Ureter (tissue), 1 donor: ENCODE measurements at places on chromosomes 6 and 20. TPM values are rescaled to one million over a fixed set of nuclear protein-coding genes. Genes with fewer than 3 reads are reported as not detected.

KIAA1755 gene
- 3.9 TPM for total RNA-seq

GRCh38 chr6:119384444-119384843, 34.9 kb upstream of the MAN1A1 start:
- no peak for DNase-seq

DNA sequence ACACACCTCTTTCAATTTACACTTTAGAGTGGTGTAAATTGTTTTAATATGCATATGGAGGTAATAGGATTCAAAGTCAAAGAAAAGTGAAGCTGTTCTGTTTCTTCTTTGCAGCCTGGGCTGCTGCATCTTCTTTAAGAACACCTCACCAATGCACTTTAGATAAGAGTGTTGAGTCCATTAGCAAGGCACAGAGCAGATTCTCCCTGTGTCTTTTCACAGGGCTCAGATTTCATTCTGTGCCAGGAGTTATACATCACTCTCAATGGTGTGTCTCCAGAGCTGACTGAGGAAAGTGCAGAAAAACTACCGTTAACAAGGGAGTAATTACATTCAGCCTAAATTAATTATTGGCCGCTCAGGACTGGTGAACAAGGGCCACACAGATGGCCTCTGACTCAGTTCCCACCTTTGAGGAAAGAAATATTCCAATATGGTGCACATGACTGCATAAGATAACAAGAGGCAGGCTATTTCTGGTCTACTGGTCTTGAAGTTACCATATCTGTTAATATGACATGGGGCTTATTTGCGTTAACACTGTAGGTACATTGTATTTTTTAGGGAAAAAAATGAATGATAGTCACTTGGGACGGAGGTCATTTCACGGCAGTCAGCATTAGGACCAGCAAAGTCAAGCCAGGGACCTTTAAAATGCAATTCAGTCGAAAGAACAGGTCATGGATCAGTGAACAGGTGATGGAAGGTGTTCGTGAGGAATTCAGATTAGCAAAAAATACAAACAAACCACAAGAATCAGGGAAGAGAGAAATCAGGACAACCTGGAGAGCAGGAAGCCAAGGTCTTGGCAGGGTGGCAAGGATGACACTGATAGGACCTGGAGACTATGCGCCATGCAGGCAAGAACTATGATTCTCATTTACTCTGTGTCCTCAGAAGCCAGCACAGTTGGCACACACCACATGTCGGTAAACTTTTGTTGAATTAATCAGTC, 203.7 kb downstream of the TBX18 start:
- no peak for DNase-seq

- DNase-seq, result no peak
Measured at GRCh38 chr20:37081717-37082289, 14.0 kb downstream of the RBL1 start.

DNA sequence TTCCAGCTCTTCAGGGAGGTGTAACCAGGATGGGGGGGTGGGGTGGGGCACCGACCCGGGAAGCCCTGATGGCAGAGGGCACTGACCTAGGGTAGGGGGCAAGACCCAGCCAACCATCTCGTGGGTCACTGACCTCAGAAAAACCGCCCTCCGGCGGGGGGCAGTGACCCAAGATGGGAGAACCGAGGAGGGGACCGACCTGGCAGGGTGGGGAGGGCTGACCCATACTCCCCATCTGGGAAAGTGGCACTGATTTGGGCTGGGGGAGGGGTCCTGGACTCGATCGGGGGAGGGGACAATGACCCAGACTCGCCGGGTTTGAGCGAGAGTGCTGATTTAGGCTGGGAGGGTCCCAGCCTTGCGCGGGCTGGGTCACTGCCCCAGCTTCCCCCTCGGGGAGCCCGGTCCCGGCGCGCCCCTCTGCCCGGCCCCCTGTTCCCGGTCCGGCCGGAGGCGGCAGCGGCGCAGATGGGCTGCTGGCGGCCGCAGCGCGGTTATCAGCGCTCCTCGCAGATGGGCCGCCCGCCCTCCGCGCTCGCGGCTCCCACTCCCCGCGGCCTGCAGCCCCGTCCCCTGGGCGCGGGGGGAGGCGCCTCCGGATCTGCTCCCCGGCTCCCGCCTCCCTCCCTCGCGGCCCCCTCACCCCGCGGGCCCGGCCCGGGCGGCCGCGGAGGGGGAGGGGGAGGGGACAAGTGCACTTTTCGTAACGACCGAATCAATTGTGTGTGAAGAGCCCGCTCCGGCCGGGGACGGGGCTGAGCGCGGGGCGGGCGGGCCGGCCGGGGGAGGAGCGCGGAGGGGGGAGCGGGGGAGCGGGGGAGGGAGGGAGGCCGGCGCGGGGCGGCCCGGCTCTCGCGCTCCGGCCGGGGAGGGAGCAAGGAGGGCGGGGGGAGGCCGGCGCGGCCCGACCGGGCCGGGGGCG, 2.2 kb downstream of the NOL4L start:
- DNase-seq, result no peak
